ENCODE measurements at places on chromosomes 6 and 20.
A peak's percentile ranks its signal among the peaks of the same experiment; 100 is the strongest.

DNA sequence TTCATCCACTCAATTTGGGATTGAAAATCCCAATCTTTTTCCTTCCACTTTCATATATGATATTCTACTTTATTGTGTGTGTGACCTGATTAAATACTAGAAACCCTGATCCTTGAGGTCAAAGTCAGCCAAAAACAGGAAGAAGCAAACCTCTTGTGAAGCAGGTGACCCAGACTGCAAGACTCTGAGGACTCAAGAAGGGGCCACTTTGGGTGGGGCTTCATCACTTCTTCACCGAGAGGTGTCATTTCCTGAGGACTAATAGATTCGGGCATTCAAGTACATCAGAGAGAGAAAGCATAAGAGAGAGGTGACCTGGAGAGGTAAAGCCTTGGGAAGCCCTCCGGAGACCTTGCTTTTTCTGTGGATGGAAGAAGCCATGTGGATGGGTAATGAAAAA is 129.0 kb downstream of the CFAP61 start:
- no peak for DNase-seq

GRCh38 chr6:169112483-169113320 is 140.9 kb downstream of the THBS2 start:
- no peak for DNase-seq

GRCh38 chr20:36399147-36399968 is 93.2 kb downstream of the DLGAP4 start:
- DNase-seq = peak; percentile 34

DNA sequence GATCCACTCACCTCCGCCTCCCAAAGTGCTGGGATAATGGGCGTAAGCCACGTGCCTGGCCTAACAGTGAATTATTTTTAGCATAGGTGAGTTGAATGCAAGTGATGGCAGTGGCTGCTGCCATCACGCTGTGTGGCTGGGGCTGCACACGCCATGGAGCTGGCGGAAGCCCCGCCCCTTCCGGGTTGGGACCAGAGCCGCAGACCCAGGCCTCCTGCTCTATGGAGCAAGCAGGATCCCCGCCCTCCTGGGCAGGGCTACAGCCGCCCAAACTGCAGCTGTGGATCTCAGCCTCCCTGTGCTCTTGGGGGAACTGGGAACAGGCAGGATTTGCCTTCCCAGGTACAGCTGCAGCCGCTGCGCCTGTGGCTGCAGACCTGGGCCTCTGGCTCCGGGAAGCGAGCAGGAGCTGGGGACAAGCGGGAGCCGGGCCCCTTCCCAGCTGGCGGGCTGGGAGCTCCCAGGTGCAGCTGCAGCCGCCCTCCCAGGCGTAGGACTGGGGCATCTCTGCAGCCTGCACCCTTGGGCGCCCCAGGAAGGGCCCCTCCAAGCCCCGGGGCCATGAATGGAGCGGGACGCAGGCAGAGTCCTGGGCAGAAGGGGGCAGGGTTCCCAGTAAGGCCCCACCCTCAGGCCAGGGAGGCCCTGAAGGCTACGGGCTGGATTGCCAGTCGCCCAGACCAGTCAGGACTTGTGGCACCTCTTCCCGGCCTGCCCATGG is 30.9 kb upstream of the SLA2 start:
- DNase-seq = no peak

DNA sequence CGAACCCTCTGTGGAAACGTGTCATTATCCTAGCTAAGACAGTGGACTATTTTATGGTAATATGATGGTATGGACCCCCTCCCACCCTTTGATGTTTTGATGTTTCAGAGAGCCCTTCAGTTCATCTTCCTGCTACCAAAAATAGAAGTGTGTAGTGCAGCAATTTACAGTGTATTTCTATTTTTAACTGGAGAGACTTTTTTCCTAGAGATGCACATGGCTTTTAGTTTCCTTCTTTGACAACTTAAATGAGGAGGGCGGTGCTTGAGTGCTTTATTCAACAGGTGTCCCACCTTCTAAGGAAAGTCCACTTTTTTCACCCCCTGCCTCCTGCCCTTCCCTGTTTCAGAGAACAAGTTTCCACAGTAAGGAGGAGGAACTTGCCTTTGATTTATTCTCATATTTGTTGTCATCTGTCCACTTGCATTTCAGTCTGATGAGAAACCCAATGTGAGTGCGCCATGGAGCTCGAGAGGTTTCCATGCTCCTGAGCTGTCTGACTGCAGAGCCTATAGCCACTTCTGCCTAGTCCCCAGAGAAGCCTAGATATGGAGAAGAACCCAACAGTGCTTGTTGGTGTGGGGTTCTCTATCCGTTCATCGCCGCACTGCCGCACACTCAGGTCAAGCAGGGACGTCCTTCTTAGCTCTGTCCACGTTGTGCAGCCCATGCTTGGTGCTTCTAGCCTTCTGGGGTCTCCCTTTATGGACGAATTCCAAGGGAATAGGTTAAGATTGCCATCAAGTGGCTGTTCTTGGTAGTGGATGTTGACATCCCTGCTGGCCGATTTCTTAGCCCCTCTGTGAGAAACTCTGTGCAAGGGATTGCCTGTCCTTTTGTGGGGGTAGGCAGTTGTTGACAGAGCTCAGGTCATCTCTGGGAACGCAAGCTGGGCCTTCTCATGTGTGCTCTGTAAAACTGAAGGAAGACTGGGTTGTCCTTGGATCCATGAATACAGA is 144.2 kb downstream of the JARID2 start:
- DNase-seq = peak; percentile 39

DNA sequence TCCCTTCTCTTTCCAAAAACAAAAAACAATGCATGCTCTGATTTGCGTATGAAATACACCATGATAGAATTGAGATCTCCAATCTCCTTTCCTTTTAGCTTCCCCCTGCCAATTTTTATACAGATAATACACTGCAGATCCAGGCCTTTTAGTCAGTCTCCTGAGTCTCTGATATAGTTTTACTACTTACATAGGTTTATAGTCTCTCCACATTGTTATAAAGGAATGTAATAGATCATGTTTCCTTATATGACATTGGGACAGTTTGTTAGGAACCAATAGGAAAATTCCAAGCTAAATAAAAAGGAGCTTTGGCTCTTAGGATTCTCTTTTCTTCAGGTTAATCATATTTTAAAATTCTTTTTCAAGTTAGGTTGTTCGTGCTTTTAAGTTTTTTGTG is 36.5 kb downstream of the TBPL1 start:
- DNase-seq = no peak

Measured in NCI-H1105 treated with DMSO at 0.1 percent for 48 hours (cell line).